ENCODE measurements at places on chromosomes 3 and 15. TPM values are rescaled to one million over a fixed set of nuclear protein-coding genes. Genes with fewer than 3 reads are reported as not detected.

DNA sequence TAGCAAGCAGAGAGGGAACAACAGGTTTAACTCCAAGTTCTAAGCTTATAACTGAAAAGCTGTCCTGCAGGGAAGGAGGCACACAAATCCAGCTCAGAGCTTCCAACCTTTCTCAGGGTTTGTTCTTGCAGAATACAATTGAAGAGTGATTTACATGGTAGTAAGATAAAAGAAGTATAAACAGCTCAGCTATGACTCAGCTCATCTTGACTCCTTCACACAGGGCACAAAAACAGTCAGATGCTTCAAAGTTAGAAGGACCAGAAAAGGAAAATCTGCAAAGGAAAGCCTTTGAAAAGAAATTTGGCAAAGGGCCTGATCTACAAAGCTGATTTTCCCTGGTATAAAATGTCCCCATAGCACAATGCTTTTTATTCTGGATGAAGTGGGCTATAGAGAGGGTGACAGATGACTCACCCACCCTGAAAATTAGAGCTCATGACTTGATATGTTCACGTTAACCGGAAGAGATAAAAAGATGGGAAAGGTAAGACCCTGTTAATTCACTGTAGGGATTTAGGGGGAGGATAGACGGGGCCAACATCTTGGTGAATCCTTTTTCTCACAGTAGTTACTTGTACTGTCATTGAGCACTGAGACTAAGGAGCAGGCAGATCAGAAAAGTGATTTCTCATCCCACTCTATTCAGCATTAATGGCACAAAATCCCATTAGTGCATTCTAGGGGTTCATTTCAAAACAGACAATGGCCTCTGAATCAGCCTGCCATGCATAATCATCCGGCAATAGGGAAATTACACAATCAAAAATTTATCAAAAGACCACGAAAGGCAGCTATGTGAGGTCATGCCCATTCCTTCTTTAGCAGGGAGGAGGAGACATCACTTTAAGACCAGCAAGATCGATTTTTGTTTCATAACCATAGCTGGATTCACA is 143.5 kb downstream of the GAP43 start:
- H3K36me3 ChIP-seq = no peaks in the 10 kb centered on the region
- H3K27ac ChIP-seq = no peak overlapping the region
- DNase-seq = no peak
- H3K27me3 ChIP-seq = peaks cover 11% of the 10 kb centered on the region

DNA sequence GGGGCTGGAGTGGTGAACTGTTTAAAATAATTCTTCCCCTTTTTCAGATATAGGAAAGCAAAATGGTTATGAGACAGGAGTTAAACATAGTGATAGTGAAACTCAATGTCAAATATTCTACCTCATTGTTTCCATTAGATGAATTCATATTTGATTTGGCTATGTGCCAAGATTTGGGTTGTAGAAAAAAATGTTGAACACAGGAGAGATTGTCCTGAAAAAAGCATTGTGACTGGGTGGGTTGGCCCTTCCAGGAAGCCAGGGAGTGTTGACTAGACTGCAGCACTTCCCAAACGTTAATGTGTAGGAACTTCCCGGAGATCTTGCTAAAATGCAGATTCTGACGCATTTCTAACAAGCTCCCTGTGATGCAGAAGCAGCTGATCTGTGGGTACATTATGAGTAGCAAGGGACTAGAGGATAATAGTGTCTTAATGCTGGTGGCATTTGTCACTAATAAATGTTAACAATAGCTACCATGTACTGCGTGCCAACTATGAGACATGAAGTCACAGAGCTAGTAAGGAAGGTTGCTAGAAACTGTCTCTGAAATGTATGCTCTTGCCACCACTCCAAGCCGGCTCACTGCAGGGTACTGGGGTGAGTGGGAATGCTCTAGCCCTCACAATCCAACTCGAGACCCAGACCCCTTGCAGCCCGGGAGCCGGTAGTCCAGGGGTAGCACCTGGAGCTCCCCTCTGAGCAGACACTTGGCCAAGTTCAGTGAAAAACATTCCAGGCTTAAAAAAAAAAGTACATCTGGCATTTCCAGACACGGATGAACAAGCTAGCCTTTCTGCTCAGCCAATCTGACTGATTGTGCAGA is 120.6 kb downstream of the CD47 start:
- peaks cover 2% of the 10 kb centered on the region for H3K36me3 ChIP-seq
- peaks cover 6% of the 10 kb centered on the region for H3K27me3 ChIP-seq
- no peak overlapping the region for H3K4me3 ChIP-seq
- H3K4me1 ChIP-seq = peaks cover 5% of the 10 kb centered on the region

The C2CD4B gene
- 0.83 TPM for total RNA-seq

- no peak overlapping the region for H3K4me3 ChIP-seq
- no peaks in the 10 kb centered on the region for H3K36me3 ChIP-seq
- peaks cover 3% of the 10 kb centered on the region for H3K27me3 ChIP-seq
- no peak for DNase-seq
Observed at GRCh38 chr3:54020436-54020835, 101.9 kb upstream of the CACNA2D3 start.

- H3K36me3 ChIP-seq = no peaks in the 10 kb centered on the region
- no peak for DNase-seq
- no peak overlapping the region for H3K27ac ChIP-seq
Observed at GRCh38 chr3:193831495-193832455, 238.8 kb downstream of the OPA1 start.

GRCh38 chr3:120196812-120197211 is 88.2 kb downstream of the GPR156 start:
- peaks cover 2% of the 10 kb centered on the region for H3K27me3 ChIP-seq
- no peak overlapping the region for H3K4me3 ChIP-seq
- no peak for DNase-seq

The TMEM158 gene
- total RNA-seq = 0.26 TPM

- no peak for DNase-seq
- H3K27me3 ChIP-seq = peaks cover 15% of the 10 kb centered on the region
- H3K27ac ChIP-seq = no peak overlapping the region
Observed at GRCh38 chr3:194269610-194270145, 81.5 kb downstream of the CPN2 start.

DNA sequence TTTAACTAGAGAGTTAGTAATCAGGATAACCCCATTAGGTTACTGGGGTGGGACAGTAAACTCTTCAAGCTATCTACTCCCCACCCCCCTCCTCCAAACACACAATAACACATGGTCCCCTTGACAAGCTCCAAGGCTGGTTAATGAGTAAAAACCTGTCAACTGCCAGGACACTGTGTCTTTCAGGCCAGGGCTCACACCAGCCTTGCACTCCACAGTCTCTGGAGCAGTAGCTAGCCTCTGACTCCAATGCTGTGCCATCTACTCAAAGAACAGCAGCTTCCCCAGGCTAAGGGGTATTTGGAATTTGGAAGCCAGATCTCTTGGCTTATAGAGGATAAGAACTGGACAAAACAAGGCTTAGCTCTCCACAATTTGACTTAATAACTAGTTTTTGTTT is 115.8 kb downstream of the LRIG1 start:
- peaks cover 21% of the 10 kb centered on the region for H3K4me1 ChIP-seq
- H3K4me3 ChIP-seq = no peak overlapping the region
- H3K36me3 ChIP-seq = peaks cover 72% of the 10 kb centered on the region
- no peak overlapping the region for H3K27ac ChIP-seq
- DNase-seq = no peak

- DNase-seq = no peak
- peaks cover 20% of the 10 kb centered on the region for H3K27me3 ChIP-seq
- H3K36me3 ChIP-seq = peaks cover 13% of the 10 kb centered on the region
- H3K4me3 ChIP-seq = peak overlapping the region; percentile 97
- peaks cover 38% of the 10 kb centered on the region for H3K4me1 ChIP-seq
Observed at GRCh38 chr3:56557831-56558170, 826 bp downstream of the CCDC66 start.

The OIP5 gene
- total RNA-seq = 15.6 TPM

- H3K36me3 ChIP-seq = no peaks in the 10 kb centered on the region
- peaks cover 9% of the 10 kb centered on the region for H3K27me3 ChIP-seq
- no peak overlapping the region for H3K27ac ChIP-seq
- no peaks in the 10 kb centered on the region for H3K4me1 ChIP-seq
Observed at GRCh38 chr15:81336568-81336967, 12.6 kb upstream of the STARD5 start.

DNA sequence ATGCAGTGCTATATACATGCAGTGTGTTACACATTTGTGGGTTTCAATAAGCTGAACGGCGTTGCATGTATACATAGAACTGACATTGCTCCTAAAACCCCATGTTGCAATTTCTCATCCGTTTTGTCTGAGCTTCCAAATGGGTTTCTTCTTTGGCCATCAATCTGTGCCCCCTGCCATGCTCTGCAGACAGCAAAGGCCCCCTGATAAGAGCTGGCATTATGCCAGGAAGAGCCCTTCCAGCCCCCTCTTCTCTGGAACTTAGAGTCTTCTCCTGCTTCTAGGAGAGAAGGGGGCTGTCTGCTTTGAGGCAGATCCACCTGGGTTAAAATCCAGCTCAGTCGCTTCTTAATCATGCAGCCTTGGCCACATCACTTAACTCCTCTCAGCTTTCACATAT is 254.0 kb downstream of the SLCO3A1 start:
- peaks cover 1% of the 10 kb centered on the region for H3K4me1 ChIP-seq
- H3K27me3 ChIP-seq = peaks cover 2% of the 10 kb centered on the region
- no peaks in the 10 kb centered on the region for H3K36me3 ChIP-seq
- H3K27ac ChIP-seq = no peak overlapping the region
- no peak for DNase-seq

DNA sequence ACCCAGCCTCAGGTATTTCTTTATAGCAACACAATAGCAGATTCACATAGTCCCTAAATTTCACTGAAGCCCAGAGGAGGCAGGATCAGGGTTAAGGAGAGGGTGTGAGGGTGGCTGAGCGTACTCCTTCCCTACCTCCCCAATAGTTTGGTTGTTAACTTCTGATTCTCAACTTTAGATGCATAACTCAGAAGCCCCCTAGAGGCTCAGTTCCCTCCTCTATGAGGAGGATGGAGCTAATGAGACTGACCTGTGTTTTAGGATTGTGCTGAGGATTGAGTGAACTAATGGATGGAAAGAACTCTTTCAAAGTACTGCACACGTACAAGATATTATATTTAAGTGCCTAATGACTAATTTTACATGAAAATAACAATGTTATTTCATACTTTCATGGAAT is 249.3 kb upstream of the SOX14 start:
- no peak for DNase-seq
- H3K27me3 ChIP-seq = no peaks in the 10 kb centered on the region
- no peak overlapping the region for H3K27ac ChIP-seq
- H3K4me1 ChIP-seq = no peaks in the 10 kb centered on the region

DNA sequence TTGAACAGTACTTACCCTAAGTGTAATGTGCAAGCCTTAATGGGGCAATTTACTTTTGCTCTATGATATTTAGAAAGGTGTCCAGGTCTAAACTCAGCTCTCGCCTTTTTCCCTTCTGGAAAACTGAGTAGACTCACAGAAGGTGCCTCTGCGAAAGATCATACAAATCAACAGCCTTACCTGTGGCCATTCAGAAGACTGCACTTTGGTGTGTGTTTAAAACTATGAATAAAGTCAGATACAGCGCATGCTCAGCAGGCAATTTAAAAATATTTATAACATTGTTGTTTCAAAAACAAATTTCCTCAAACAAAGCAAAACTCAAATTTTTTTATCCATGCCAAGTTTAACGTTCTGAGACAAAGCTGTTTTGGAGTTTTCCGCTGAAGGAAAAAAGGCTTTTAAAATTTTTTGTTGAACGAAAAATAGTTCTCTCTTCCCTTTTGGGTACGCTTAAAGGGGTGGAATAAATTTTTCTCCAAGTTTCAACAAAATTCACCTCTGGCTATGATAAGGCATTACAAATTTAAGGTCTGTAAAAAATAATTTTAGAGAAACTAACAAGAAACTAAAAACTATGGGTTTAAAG is 156.3 kb downstream of the TIGIT start:
- H3K27ac ChIP-seq = no peak overlapping the region
- no peak overlapping the region for H3K4me3 ChIP-seq
- no peak for DNase-seq

The GLCE gene
- total RNA-seq = 2.9 TPM

- H3K4me3 ChIP-seq = no peak overlapping the region
- peaks cover 1% of the 10 kb centered on the region for H3K27me3 ChIP-seq
- peaks cover 34% of the 10 kb centered on the region for H3K4me1 ChIP-seq
- H3K36me3 ChIP-seq = no peaks in the 10 kb centered on the region
- DNase-seq = no peak
Observed at GRCh38 chr15:63888146-63888545, 54.4 kb upstream of the HERC1 start.

- H3K4me3 ChIP-seq = no peak overlapping the region
- peaks cover 30% of the 10 kb centered on the region for H3K27me3 ChIP-seq
- no peaks in the 10 kb centered on the region for H3K4me1 ChIP-seq
- DNase-seq = no peak
- H3K36me3 ChIP-seq = no peaks in the 10 kb centered on the region
Observed at GRCh38 chr3:184718431-184718830, 6.6 kb upstream of the MAGEF1 start.

- H3K36me3 ChIP-seq = no peaks in the 10 kb centered on the region
- no peak overlapping the region for H3K27ac ChIP-seq
- no peaks in the 10 kb centered on the region for H3K4me1 ChIP-seq
- no peaks in the 10 kb centered on the region for H3K27me3 ChIP-seq
- no peak for DNase-seq
Observed at GRCh38 chr3:177563792-177564191, 366.5 kb upstream of the TBL1XR1 start.

DNA sequence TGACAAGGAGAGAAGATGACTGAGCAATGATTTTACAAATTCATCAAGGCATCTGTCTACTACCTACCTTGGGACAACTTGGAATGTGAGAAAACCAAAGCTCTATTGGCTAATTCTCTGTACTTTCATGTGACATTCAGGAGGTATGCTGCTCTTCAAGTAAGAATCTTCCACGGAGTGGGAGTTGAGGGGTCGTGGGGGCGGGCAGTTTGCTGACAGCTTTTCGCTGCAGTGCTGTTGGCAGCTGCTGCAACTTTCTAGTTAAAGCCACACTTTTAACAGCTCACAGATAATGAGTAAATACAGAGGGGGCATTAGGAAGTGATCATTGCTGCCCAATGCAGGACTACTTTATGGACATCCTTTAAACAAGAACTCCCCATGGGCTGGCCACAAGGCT is 22.3 kb downstream of the CLDN1 start:
- no peak overlapping the region for H3K4me3 ChIP-seq
- H3K27me3 ChIP-seq = no peaks in the 10 kb centered on the region
- no peak for DNase-seq
- H3K27ac ChIP-seq = no peak overlapping the region

DNA sequence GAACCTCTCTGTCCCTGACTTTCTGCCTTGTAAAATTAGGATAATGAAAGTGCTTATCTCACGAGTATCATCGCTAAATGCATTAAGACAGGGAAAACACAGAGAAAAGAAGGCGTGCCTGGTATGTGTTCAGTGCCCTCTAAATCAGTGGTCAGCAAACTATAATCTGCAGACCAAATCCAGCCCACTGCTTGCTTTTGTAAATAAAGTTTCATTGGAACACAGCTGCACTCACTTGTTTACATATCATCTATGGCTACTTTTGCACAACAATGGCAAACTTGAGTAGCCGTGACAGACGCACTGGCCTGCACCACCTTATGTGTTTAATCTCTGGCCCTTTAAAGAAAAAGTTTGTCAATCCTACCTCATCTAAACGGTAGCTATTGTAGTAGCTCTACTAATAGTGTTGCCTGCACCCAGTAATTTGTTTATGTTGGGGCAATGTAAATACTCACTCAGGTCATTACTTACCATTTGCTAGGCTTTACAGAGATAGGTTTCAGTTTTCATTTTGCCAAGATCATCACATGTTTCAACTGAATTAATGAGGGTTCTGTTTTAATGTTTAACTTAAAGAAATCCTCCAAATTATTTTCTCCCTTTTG is 229.4 kb downstream of the FEZF2 start:
- peaks cover 1% of the 10 kb centered on the region for H3K27me3 ChIP-seq
- H3K36me3 ChIP-seq = no peaks in the 10 kb centered on the region
- no peak for DNase-seq
- no peak overlapping the region for H3K27ac ChIP-seq
- no peaks in the 10 kb centered on the region for H3K4me1 ChIP-seq
- no peak overlapping the region for H3K4me3 ChIP-seq
